Stimulated activated CD4-positive, alpha-beta T cell treated with anti-CD3 and anti-CD28 coated beads, Interleukin-12 subunit alpha, Interleukin-12 subunit beta, amount 100 ng/mL, for 24 hours (primary cell): ENCODE measurements at places on chromosomes 6 and 20.
A peak's percentile ranks its signal among the peaks of the same experiment; 100 is the strongest.

- DNase-seq: no peak
Measured at GRCh38 chr6:44681761-44682160, 294.3 kb downstream of the CDC5L start.

DNA sequence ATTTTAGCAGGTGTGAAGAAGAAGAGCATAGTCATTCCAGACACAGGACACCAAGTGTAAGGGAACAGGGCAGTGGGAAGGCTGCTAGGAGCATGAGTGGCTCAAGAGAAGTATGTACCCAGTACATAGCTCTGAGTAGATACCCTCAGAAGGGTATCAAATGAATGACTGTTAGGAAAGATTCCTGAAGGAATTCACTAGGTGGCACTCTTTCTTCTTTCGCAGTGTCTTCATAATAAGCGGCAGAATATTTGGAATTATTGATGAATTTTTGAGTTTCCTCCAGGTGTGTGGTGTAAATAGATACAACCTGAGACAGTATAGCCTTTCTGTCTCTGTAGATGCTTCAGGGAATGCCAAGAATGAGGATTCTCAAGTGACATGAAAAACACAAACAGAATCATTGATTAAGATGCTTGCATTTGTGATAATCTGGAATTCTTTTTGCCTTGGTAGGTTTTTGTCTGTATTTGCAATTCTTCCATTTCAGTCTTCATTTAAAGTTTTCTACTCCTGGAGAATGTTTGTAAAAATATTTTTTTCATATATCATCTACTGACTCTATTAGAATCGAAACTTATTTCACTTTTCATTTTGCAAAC lies 264.3 kb upstream of the RIMS1 start:
- DNase-seq: no peak

- DNase-seq: no peak
Measured at GRCh38 chr20:24744747-24745146, 204.3 kb upstream of the CST7 start.

- DNase-seq: no peak
Measured at GRCh38 chr6:168129292-168130167, 50.5 kb upstream of the FRMD1 start.

GRCh38 chr6:16488813-16489212 lies 250.4 kb downstream of the GMPR start:
- DNase-seq: no peak

- no peak for DNase-seq
Measured at GRCh38 chr6:45677381-45678284, 299.9 kb upstream of the SUPT3H start.

DNA sequence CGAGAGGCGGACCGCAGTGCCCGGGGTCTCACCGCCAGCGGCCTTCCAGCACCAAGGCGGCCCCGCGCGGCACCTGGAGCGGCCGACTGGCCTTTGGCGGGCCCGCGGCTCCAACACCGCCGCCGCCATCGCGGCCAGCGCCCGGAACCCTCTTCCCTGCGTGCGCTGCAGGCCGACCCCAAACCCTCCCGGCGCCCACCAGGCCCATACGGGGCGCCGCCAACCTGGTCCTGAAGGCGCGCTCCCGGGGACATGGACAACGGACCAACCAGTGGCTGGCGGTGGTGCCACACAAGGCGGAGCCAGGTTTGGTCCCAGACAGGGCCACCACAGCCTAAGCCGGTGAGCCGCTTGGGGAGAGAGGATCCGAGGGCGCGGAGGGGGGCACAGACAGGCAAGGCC lies 1514.8 kb upstream of the DEFB115 start:
- no peak for DNase-seq

DNA sequence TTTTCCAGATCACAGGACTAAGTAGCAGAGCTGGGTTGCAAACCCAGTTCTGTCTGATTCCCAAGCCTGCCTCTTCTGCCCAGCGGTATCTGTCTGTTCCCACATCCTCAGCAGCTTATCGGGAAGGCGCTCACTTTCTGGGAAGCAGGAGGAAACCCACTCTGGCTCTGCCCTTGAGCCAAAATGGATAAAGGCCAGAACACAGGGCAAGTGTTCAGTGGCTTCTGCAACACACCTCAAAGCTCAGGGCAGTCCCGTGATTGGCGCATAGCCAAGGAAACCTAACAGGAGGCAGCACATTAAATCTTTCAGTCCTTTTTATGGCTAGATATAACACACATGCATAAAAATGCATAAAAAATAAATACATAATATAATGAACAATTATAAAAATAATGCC lies 262.2 kb downstream of the NRN1 start:
- DNase-seq: no peak

- no peak for DNase-seq
Measured at GRCh38 chr20:37479925-37480691, 40.9 kb upstream of the NNAT start.

DNA sequence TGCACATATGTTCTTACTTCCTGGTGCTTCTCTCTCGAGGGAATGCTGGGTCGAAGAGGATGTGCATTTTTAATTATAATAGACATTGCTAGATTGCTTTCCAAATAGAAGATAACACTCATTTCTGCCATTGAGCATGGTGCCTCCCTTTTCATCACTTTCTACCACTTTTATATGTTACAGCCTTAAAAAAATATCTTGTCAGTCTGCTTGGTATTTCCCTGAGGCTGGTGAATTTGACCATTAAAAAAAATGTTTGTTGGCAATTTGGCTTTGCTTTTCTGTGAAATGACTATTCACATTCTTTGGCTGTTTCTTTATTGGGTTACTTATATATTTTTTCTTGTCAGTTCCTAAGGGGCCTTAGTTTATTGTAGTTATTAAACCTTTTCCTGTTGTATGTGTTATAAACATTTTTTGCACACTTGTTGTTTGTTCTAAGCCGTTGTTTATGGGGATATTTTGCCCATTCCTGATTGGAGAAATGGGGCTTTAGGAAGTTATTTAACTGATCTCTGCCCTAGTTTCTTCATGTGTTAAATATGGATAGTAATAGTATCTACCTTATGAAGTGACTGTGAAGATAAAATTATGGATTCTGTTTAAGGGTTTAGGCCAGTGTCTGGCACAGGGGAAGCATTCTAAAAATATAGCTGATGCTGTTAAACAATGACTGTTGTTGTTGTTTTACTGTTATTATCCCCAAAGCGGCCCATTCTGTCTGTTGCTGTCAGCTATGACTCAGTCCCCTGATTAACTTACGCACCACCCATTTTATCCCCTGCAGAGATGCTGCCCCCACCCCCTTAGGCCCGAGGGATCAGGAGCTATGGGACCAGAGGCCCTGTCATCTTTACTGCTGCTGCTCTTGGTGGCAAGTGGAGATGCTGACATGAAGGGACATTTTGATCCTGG lies 3.8 kb downstream of the DDR1 start:
- no peak for DNase-seq

- DNase-seq: no peak
Measured at GRCh38 chr6:148514091-148514845, 171.6 kb downstream of the SASH1 start.

DNA sequence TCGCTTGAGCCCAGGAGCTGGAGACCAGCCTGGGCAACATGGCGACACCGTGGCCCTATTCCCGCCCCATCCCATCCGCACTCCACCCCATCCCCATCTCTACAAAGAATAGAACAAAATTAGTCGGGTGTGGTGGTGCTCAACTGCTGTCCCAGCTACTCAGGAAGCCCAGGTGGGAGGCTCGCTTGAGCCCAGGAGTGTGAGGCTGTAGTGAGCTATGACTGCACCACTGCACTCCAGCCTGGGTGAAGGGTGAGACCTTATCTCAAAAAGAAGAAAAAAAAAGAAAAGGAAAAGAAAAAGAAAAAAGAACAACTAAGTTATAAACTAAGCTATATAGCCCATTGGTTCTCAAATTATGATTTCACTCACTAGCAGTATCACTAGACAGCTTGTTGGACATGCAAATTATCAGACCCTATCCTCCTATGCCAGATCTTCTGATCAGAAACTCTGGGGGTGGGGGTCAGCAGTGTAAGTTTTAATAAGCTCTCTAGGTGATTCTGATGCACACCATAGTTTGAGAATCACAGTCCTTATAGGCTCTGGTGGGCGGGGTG lies 491 bp upstream of the ITCH start:
- DNase-seq: no peak

DNA sequence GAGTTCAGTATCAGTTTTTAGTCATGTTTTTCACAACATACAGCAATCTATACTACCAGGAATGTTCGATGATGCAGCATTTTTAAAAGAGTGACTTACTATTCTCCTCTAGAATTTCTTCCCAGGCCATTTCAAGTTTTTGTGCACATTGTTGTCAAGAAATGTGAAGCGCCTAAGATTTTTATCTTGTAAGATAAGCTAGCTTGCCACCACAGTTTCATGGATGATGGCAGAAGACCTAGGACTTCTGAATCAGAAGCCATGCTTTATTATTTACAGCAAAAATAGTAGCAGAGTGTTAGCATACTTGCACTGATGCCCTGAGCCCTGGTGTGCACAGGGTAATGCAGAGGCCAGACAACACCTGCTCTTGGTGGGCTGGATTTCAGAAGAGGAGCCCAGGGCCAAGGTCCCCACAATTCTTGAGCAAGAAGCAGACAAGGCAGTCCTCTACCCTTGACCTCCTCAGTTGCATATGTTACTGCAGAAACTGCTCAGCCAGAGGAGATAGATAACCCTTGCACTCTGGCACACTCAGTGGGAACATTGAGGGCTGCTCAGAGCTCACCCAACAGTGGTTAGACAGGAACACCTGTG lies 99.2 kb downstream of the QKI start:
- DNase-seq: no peak

DNA sequence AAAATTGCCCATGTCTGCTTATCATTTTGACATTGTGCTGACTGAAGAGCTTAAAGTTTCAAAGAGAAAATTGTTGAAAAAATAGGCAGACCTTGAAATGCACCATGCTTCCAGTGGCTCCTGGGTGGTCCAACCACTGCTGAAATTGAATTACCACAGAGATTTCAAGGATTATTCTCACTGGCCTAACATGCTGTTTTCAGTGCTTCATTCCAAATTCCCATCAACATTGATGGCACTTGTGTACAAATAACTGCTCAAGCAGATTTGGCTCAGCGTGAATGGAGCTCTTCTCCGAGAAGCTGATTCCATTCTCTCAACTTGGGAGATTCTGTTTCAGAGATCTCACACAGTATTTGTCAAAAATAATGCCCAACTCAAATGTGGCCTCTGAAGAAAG lies 75.5 kb downstream of the LAMA4 start:
- DNase-seq: no peak

DNA sequence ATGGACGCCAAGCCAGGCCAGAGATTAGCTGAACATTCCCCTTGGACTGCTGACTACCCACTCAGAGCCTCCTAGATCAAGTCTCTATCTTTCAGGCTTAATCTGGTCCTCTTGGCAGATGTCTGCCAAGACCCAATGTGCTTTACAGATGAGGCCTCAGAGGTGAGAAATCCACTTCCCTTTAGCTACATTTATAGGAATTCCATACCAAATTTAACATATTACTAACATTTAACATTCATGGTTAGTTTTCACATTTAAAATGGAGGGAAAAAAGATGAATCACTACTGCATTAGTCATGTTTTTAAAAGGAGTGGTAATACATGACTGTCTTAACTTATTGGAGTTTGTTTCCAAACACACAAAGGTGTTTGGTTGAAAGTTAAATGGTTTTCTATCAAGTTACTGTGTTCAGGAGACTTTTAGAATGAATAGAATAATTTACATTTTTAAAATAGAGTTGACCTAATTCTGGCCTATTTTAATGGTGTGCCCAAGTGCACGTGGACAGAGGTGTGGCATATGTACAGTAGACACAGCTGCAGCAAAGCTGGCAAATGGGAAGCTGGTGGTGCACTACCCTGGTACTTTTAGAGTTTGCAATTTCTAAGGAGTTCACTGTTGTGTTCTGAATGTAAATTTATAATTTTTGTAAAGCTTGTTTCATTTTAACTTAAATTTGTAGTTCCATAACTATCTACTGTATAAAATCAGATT lies 41.9 kb upstream of the CALHM6 start:
- no peak for DNase-seq

- no peak for DNase-seq
Measured at GRCh38 chr6:17867880-17868279, 119.6 kb downstream of the KIF13A start.

GRCh38 chr20:2386516-2387179 lies 5.9 kb downstream of the TGM6 start:
- no peak for DNase-seq

GRCh38 chr6:160058603-160059215 lies 62.9 kb upstream of the SLC22A1 start:
- DNase-seq: no peak

DNA sequence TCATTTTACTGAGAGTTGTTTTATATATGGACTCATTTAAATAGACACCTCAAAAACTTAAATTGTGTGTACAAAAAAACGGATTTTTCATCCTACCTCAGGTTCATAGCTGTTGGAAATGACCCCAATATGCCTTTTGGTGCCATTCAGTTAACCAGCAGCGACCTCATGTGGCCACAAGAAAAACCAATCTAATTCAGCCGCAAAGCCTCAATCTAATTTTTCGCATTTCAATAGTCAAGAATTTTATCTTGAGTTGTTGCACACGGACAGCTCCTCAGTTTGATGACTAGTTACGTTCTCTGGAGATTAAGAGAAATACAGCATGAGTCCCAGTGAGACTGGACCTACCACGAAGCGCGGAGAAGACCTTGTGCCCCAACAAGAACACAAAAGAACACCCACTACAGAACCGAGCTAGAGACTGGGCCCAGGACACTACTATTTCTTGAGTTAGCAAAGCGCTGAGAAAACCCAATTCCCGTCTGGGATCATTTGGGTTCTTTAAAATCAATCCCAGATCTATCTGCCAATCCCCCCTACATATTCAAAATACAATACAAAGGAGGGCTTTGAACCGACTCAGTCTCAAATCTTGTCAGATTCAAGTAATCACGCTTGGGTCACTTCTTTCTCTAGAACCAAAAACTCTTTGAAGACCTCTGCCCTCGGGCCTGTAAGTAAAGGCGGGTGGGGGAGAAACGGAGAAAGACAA lies 1.1 kb downstream of the TCP11 start:
- DNase-seq: peak; percentile 38

GRCh38 chr20:17417225-17417624 lies 114.0 kb downstream of the BFSP1 start:
- DNase-seq: no peak

- peak; percentile 42 for DNase-seq
Measured at GRCh38 chr20:63750807-63751470, 11.4 kb downstream of the SLC2A4RG start.

GRCh38 chr6:23870496-23870895 lies 255.5 kb upstream of the NRSN1 start:
- DNase-seq: no peak

- DNase-seq: no peak
Measured at GRCh38 chr20:3653921-3654320, 9.3 kb downstream of the GFRA4 start.

- no peak for DNase-seq
Measured at GRCh38 chr6:39079197-39080125, 30.9 kb downstream of the GLP1R start.

DNA sequence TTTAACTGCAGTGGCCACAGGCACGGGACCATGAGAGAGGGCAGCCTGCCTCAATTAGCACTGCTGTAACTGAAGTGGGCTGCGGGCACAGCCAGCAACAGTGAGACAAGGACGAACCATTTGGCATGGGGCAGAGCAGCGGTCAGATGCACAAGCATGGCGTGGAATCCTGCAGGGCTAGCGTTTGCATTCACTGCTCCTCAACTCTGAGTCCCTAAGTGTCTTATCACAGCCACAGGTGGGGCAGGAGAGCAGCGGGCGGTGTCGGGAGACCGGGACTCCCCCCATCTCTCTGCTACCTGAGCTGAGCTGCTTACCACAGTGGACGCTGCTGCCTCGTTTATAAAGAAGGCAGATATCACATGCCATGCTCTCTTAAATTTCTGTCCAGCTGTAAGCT lies 31.3 kb upstream of the PDE10A start:
- no peak for DNase-seq
